ENCODE measurements at places on chromosomes 4 and X. TPM values are rescaled to one million over a fixed set of nuclear protein-coding genes. Genes with fewer than 3 reads are reported as not detected.

PCDH7 gene
- total RNA-seq = 12.6 TPM

SCML2 gene
- total RNA-seq = 2.1 TPM

HTN3 gene
- not detected for total RNA-seq

F8A2 gene
- total RNA-seq = not detected

TTC29 gene
- total RNA-seq = 0.67 TPM

SORCS2 gene
- total RNA-seq = 4.8 TPM

ATP8A1 gene
- 274 TPM for total RNA-seq

- no peak overlapping the region for H3K4me3 ChIP-seq
- DNase-seq = peak; percentile 2
- no peak overlapping the region for H3K27ac ChIP-seq
- H3K4me1 ChIP-seq = no peaks in the 10 kb centered on the region
Measured at GRCh38 chr4:14862891-14863290, 139.4 kb upstream of the CPEB2 start.

GRCh38 chr4:3401436-3402171 is 40.2 kb upstream of the HGFAC start:
- no peaks in the 10 kb centered on the region for H3K27me3 ChIP-seq
- H3K4me1 ChIP-seq = no peaks in the 10 kb centered on the region
- H3K27ac ChIP-seq = no peak overlapping the region
- H3K4me3 ChIP-seq = no peak overlapping the region
- DNase-seq = no peak

DNA sequence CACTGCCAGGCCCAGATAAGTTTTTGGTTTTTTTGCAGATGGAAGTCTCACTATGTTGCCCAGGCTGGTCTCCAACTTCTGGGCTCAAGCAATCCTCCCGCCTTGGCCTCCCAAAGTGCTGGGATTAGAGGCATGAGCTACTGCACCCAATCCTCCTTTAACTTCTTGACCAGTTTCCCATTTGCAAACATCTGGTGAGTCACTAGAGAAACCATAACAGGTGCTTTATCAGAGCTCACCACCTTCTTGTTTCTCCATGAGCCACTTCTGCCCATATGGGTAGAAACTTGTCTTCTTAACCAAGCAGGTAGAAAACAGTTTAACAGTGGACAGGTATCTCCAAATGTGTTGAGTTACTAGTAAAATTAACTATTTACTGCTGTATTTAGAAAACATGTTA is 128.4 kb upstream of the AP1S2 start:
- H3K27me3 ChIP-seq = no peaks in the 10 kb centered on the region
- no peaks in the 10 kb centered on the region for H3K36me3 ChIP-seq
- DNase-seq = no peak

GRCh38 chr4:6693231-6694176 is at the start of gene S100P:
Gene S100P, plus strand, starts transcription at chr4:6693878. Its CDS starts 55 bp downstream, at chr4:6693933.
- no peaks in the 10 kb centered on the region for H3K27me3 ChIP-seq
- DNase-seq = no peak
- no peak within 1 kb of the TSS for H3K4me3 ChIP-seq
- H3K36me3 ChIP-seq = no peaks in the 10 kb centered on the region

GRCh38 chr4:1309261-1310010 is 19.7 kb downstream of the MAEA start:
- DNase-seq = peak; percentile 99
- H3K4me1 ChIP-seq = peaks cover 48% of the 10 kb centered on the region
- no peaks in the 10 kb centered on the region for H3K27me3 ChIP-seq
- peaks cover 13% of the 10 kb centered on the region for H3K36me3 ChIP-seq
- no peak overlapping the region for H3K27ac ChIP-seq
- H3K4me3 ChIP-seq = no peak overlapping the region

DNA sequence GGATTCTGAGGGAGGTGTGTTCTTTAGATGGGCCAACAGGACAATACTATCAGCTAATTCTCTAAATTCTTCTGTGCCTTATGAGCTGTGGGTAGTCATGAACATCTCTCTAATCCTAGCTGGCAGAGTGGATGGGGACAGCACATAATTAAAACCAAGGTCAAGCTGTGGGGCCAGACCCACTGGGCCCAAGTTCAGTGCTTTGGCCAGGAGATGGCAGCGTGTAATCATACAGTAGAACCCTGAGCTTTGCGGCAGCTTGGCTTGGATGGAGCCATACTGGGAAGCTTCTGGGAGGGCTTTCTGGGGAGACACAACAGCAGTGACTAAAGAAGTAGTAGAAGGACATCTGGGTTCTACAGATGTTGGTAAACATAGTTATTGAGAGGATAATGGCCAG is 140.3 kb upstream of the CXCL13 start:
- H3K4me3 ChIP-seq = no peak overlapping the region
- no peaks in the 10 kb centered on the region for H3K27me3 ChIP-seq
- DNase-seq = peak; percentile 44
- H3K36me3 ChIP-seq = no peaks in the 10 kb centered on the region

DNA sequence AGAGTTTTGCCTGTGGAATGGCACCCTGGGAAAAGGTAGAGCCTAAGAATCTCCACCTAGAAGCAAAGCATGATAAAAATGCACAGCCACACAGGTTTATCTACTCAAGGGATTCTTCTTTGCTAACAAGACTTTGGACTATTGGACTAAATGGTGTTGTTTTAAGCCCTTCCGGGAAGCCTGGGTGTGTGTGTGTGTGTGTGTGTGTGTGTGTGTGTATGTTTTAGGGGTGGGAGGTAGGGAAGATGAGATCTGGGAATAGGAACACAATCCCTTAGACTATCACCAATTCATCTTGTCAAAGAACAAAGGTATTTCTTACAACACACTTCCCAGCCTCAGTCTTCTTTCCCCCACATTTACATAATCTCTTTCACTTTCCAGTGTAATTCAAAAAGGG is 327.5 kb upstream of the FGF16 start:
- no peak overlapping the region for H3K27ac ChIP-seq
- H3K27me3 ChIP-seq = no peaks in the 10 kb centered on the region
- no peaks in the 10 kb centered on the region for H3K36me3 ChIP-seq
- no peaks in the 10 kb centered on the region for H3K4me1 ChIP-seq
- H3K4me3 ChIP-seq = no peak overlapping the region

GRCh38 chr4:74823194-74823593 is 28.9 kb upstream of the BTC start:
- H3K27ac ChIP-seq = no peak overlapping the region
- H3K4me1 ChIP-seq = no peaks in the 10 kb centered on the region
- no peaks in the 10 kb centered on the region for H3K27me3 ChIP-seq
- H3K4me3 ChIP-seq = no peak overlapping the region
- H3K36me3 ChIP-seq = no peaks in the 10 kb centered on the region

DNA sequence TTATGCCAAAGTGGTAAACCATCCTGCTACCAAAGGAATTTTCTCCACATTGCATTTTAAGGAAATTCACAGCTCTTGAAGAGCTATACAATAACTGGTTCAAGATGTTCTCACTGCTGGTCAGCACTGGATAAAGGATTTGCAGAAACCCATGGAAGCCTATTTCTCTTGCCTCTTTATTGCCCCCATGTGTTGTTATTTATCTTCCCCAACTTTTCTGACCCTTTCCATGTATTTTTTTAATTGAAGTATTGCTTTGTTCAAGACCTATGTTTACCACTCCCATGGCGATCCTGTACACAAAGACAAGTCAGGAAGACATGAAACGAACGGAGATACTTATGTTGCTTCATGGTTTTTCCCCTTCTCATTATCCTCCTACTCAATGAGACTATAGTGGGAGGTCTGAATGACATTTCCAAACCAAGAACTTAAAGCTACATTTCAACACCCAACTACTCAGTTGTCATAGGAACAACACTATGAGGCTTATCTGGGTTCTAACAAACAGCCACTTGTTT is 566.4 kb upstream of the DIPK2B start:
- H3K36me3 ChIP-seq = no peaks in the 10 kb centered on the region
- H3K27me3 ChIP-seq = no peaks in the 10 kb centered on the region
- H3K27ac ChIP-seq = peak overlapping the region; percentile 26
- H3K4me1 ChIP-seq = peaks cover 4% of the 10 kb centered on the region
- peak overlapping the region; percentile 34 for H3K4me3 ChIP-seq

DNA sequence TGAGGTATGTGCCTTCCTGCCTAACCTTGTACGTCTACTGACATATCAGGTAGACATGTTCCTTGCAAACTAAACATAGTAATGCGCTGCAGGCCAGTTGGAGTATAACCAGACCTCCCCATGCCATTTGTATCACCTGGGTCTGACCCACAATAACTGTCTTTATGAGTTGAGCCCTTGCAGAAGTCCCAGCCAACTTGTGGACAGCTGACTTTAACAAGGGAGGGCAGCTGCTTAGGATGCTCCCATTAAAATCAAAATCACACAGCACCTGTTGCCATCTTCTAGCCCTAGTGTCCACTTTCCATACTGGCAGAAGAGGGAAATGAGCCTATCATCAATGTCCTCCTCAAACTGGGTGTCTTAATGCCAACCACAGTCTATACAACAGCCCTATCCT is 41.6 kb downstream of the KANTR start:
- H3K4me3 ChIP-seq = no peak overlapping the region
- H3K36me3 ChIP-seq = no peaks in the 10 kb centered on the region
- no peak overlapping the region for H3K27ac ChIP-seq
- H3K27me3 ChIP-seq = no peaks in the 10 kb centered on the region
- no peaks in the 10 kb centered on the region for H3K4me1 ChIP-seq
- DNase-seq = no peak

- H3K4me1 ChIP-seq = no peaks in the 10 kb centered on the region
- H3K36me3 ChIP-seq = no peaks in the 10 kb centered on the region
- no peaks in the 10 kb centered on the region for H3K27me3 ChIP-seq
- no peak overlapping the region for H3K4me3 ChIP-seq
Measured at GRCh38 chrX:72094894-72095293, 36.8 kb downstream of the RTL5 start.

GRCh38 chrX:142861557-142861956 is 164.2 kb upstream of the SPANXN4 start:
- no peaks in the 10 kb centered on the region for H3K27me3 ChIP-seq
- no peak overlapping the region for H3K27ac ChIP-seq
- no peaks in the 10 kb centered on the region for H3K4me1 ChIP-seq
- no peak overlapping the region for H3K4me3 ChIP-seq
- DNase-seq = no peak

- H3K27ac ChIP-seq = no peak overlapping the region
- no peaks in the 10 kb centered on the region for H3K36me3 ChIP-seq
- no peak overlapping the region for H3K4me3 ChIP-seq
- no peak for DNase-seq
- H3K4me1 ChIP-seq = no peaks in the 10 kb centered on the region
Measured at GRCh38 chrX:15151267-15152186, 118.4 kb downstream of the ASB9 start.

- H3K27me3 ChIP-seq = no peaks in the 10 kb centered on the region
- no peak for DNase-seq
- no peak overlapping the region for H3K4me3 ChIP-seq
Measured at GRCh38 chrX:6021316-6022091, 207.2 kb downstream of the NLGN4X start.

DNA sequence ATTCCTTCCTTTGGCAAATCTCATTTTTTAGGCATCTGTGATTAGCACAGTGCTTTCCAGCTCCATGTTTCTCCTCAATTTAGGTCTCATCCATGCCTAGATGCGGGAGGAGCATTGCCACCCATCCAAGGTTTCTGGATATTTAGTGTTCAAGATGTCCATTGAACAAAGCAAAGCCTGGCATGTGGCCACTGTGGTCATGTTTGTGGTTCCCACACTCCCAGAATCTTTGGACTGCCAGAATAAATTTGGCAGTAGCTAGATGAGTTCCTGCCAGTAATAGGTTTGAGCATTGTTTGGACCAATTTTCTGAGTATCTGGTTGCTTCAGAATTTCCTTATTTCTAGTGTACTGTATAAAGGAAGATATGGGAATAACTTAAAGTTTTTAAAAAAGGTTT is 1124.1 kb downstream of the ADGRL3 start:
- no peaks in the 10 kb centered on the region for H3K36me3 ChIP-seq
- no peak overlapping the region for H3K4me3 ChIP-seq
- DNase-seq = no peak
- H3K27ac ChIP-seq = no peak overlapping the region
- H3K4me1 ChIP-seq = no peaks in the 10 kb centered on the region

- no peaks in the 10 kb centered on the region for H3K27me3 ChIP-seq
- no peak overlapping the region for H3K27ac ChIP-seq
- DNase-seq = no peak
- H3K36me3 ChIP-seq = no peaks in the 10 kb centered on the region
Measured at GRCh38 chr4:85149676-85150075, 183.2 kb upstream of the WDFY3 start.

GRCh38 chrX:47992095-47992380 is 11.8 kb downstream of the ZNF182 start:
- peak overlapping the region; percentile 73 for H3K27ac ChIP-seq
- H3K4me1 ChIP-seq = peaks cover 18% of the 10 kb centered on the region
- H3K27me3 ChIP-seq = no peaks in the 10 kb centered on the region
- H3K36me3 ChIP-seq = no peaks in the 10 kb centered on the region

DNA sequence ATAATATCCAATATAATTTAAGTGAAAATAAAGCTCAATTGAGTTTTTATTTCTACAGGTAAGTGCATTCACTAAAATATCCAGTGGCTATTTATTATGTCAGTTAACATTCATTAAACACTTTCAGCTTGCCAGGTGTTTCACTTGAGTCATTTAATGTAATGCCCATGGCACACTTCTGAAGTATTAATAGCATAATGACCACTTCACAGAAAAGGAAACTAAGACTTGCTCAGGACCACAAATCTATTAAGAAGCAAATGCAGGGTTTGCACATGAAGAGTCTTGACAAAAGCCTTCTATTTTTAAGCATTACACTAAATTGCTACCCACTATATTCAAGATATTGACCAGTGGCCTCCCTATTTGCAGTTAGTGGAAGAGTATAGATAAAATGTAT is 612.7 kb downstream of the KCTD8 start:
- no peaks in the 10 kb centered on the region for H3K27me3 ChIP-seq
- peaks cover 7% of the 10 kb centered on the region for H3K4me1 ChIP-seq
- no peak overlapping the region for H3K27ac ChIP-seq
- DNase-seq = no peak

- H3K4me1 ChIP-seq = no peaks in the 10 kb centered on the region
- H3K27me3 ChIP-seq = no peaks in the 10 kb centered on the region
- H3K4me3 ChIP-seq = no peak overlapping the region
- no peak for DNase-seq
Measured at GRCh38 chrX:8737883-8738282, 5.9 kb upstream of the ANOS1 start.

DNA sequence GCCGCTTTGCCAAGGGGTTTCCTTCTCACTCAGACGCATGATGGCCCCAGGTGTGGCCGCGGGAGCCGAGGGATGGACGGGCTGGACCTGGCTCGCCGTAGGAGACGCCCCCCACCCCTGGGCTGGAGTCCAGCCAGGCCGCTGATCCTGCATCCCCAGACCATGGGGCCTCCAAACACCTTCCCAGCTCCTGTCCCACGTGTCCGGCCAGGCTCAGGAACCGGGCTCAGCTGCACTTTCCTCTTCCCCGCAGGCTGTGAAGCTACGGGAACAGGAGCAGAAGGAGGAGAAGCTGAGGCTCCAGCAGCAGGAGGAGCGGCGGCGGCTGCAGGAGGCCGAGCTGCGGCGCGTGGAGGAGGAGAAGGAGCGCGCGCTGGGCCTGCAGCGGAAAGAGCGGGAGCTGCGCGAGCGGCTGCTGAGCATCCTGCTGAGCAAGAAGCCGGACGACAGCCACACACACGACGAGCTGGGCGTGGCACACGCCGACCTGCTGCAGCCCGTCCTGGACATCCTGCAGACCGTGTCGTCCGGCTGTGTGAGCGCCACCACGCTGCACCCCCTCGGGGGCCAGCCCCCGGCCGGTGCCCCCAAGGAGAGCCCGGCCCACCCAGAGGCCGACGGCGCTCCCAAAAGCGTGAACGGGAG is 9.1 kb downstream of the AKAP17A start:
- no peaks in the 10 kb centered on the region for H3K27me3 ChIP-seq
- H3K27ac ChIP-seq = no peak overlapping the region
- no peak overlapping the region for H3K4me3 ChIP-seq
- H3K4me1 ChIP-seq = no peaks in the 10 kb centered on the region

- H3K27ac ChIP-seq = no peak overlapping the region
- DNase-seq = no peak
- no peaks in the 10 kb centered on the region for H3K36me3 ChIP-seq
- H3K4me3 ChIP-seq = no peak overlapping the region
- H3K27me3 ChIP-seq = no peaks in the 10 kb centered on the region
- H3K4me1 ChIP-seq = no peaks in the 10 kb centered on the region
Measured at GRCh38 chrX:53711436-53711835, 24.9 kb upstream of the HUWE1 start.
